ENCODE measurements at places on chromosomes 1 and 21. TPM values are rescaled to one million over a fixed set of nuclear protein-coding genes. Genes with fewer than 3 reads are reported as not detected.

- no peak for DNase-seq
- H3K4me3 ChIP-seq: no peak overlapping the region
- no peaks in the 10 kb centered on the region for H3K27me3 ChIP-seq
- no peaks in the 10 kb centered on the region for H3K36me3 ChIP-seq
- H3K4me1 ChIP-seq: no peaks in the 10 kb centered on the region
These were observed 63.7 kb upstream of the COG2 start for GRCh38 chr1:230578616-230579015.

GRCh38 chr1:20469406-20470076, 16.5 kb downstream of the CAMK2N1 start:
- no peaks in the 10 kb centered on the region for H3K4me1 ChIP-seq
- peaks cover 22% of the 10 kb centered on the region for H3K27me3 ChIP-seq
- H3K27ac ChIP-seq: no peak overlapping the region
- no peaks in the 10 kb centered on the region for H3K36me3 ChIP-seq

- DNase-seq: no peak
- peaks cover 56% of the 10 kb centered on the region for H3K27me3 ChIP-seq
- no peak within 1 kb of the TSS for H3K27ac ChIP-seq
- H3K4me3 ChIP-seq: peak within 1 kb of the TSS; percentile 9
- H3K36me3 ChIP-seq: no peaks in the 10 kb centered on the region
These were observed at the start of gene CR2 for GRCh38 chr1:207454046-207454964. Gene CR2 (plus strand): TSS chr1:207454328. CDS start chr1:207454419, 91 bp downstream.

DNA sequence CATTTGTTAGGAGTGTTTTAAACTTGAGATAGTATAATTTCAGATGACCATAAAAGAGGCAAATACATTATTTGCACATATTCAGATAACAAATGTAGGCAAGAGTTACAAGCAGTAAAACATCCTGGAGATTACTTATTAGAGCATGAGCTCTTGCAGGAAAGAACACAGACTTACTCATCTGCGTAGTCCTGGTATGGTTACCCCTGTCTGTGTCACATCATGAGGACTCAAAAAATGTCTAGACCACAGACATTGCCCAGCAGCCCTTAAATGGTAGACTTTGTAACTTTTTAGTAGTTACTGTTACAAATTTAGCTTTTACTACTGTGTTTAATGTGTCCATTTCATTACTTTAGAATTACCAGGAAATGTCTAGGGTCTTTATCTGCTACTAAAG, 12.8 kb downstream of the CACHD1 start:
- H3K36me3 ChIP-seq: no peaks in the 10 kb centered on the region
- peaks cover 23% of the 10 kb centered on the region for H3K4me1 ChIP-seq
- H3K27me3 ChIP-seq: no peaks in the 10 kb centered on the region
- H3K27ac ChIP-seq: no peak overlapping the region

DNA sequence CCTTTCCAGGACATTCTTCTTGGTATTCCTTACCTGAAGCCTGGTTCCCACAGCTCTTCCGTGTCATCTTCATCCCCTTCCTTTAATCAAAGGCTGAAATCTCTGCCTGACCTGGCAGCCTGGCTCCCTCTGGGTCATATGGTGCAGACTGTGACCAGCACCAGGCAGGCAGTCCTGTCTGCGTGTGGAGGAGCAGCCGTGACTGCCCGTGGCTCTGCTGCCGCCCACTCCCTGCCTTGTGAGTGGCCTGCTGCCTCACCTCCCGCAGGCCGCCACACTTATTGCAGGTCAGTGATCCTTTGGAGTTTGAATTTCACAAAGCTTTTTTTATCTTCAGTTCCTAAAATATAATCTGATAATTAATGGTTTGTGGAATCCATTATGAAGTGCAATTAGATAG, 36.2 kb upstream of the EPHA8 start:
- DNase-seq: peak; percentile 8
- no peak overlapping the region for H3K27ac ChIP-seq
- H3K36me3 ChIP-seq: peaks cover 29% of the 10 kb centered on the region
- peaks cover 4% of the 10 kb centered on the region for H3K4me1 ChIP-seq

GRCh38 chr1:43506233-43506632, 24.4 kb upstream of the PTPRF start:
- no peak overlapping the region for H3K27ac ChIP-seq
- no peak overlapping the region for H3K4me3 ChIP-seq
- no peaks in the 10 kb centered on the region for H3K27me3 ChIP-seq
- DNase-seq: no peak
- no peaks in the 10 kb centered on the region for H3K36me3 ChIP-seq

DNA sequence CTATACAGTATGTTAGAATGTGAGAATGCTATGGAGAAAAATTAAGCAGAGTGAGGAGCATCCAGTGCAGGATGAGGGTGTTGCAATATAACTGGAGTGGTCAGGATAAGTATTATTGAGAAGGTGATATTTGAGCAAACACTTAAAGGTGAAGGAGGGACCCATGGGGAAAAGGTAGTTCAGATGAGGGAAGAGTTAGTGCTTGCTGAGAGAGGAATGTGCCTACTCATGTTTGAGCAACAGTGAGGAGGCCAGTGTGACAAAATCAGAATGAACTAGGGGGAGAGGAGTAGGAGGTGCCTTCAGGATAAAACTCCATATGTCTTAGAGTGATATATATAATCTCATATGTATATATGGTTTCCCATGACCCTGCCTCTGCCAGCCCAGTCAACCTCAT, 6.2 kb upstream of the TRIM45 start:
- H3K36me3 ChIP-seq: no peaks in the 10 kb centered on the region
- no peaks in the 10 kb centered on the region for H3K27me3 ChIP-seq
- no peak for DNase-seq

- H3K4me1 ChIP-seq: no peaks in the 10 kb centered on the region
- H3K27me3 ChIP-seq: no peaks in the 10 kb centered on the region
- no peak overlapping the region for H3K27ac ChIP-seq
- H3K36me3 ChIP-seq: no peaks in the 10 kb centered on the region
- no peak overlapping the region for H3K4me3 ChIP-seq
- peak; percentile 4 for DNase-seq
These were observed 221.0 kb upstream of the CSF3R start for GRCh38 chr1:36703526-36704208.

- H3K36me3 ChIP-seq: no peaks in the 10 kb centered on the region
- H3K27me3 ChIP-seq: no peaks in the 10 kb centered on the region
- no peak overlapping the region for H3K4me3 ChIP-seq
- H3K27ac ChIP-seq: no peak overlapping the region
- no peak for DNase-seq
These were observed 393.5 kb upstream of the ADGRL2 start for GRCh38 chr1:81407000-81407821.

- H3K36me3 ChIP-seq: no peaks in the 10 kb centered on the region
- H3K4me1 ChIP-seq: peaks cover 12% of the 10 kb centered on the region
- no peaks in the 10 kb centered on the region for H3K27me3 ChIP-seq
- peak; percentile 44 for DNase-seq
These were observed 25.6 kb downstream of the ZYG11B start for GRCh38 chr1:52751589-52752483.

GRCh38 chr1:152972196-152972886, 1.9 kb downstream of the SPRR4 start:
- H3K4me3 ChIP-seq: no peak overlapping the region
- no peak for DNase-seq
- H3K36me3 ChIP-seq: no peaks in the 10 kb centered on the region
- no peaks in the 10 kb centered on the region for H3K4me1 ChIP-seq
- no peaks in the 10 kb centered on the region for H3K27me3 ChIP-seq

DNA sequence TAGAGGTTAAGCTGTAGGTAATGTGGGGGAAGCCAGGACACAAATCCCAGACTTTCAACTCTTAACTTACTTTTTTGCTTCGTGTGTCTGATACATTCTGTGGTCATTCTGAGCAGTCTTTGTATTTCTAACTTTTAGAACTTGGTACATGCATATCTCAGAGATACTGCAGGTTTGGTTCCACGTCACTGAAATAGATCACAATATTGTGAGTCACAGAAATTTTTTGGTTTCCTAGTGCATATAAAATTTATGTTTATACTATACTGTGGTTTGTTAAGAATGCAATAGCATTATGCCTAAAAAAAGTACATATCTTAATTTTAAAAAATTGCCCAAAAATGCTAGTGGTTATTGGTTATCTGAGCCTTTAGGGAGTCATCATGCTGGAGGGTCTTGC, 3.2 kb downstream of the URB2 start:
- peaks cover under 1% of the 10 kb centered on the region for H3K36me3 ChIP-seq
- DNase-seq: peak; percentile 59
- H3K27me3 ChIP-seq: no peaks in the 10 kb centered on the region

Gene F13B
- total RNA-seq: not detected

Gene ATP1A4
- total RNA-seq: not detected

Gene TMEM201
- total RNA-seq: 10.9 TPM

Measured in astrocyte (in vitro differentiated cells and primary cell).